Pancreas (tissue), 10 donors: ENCODE measurements at places on chromosomes 4 and X.

DNA sequence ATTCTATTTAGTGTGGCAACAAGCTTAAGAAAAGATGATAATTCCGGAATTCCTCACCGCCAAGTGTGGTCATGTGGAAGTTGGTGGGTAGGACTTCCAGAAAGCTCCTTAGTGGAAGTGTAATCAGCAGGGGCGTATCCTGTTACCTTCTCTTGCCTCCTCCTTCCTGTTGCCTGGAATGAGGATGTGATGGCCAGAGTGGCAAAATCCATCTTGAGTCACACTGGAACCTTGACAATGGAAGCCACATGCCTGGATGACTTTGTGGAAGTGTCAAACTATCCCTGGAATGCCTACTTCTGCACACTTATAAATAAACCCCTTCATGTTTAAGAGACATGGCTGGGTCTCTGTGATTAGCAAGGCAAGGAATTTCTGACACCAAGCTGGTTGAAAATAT, 191.0 kb downstream of the PRDM5 start:
- DNase-seq: no peak

DNA sequence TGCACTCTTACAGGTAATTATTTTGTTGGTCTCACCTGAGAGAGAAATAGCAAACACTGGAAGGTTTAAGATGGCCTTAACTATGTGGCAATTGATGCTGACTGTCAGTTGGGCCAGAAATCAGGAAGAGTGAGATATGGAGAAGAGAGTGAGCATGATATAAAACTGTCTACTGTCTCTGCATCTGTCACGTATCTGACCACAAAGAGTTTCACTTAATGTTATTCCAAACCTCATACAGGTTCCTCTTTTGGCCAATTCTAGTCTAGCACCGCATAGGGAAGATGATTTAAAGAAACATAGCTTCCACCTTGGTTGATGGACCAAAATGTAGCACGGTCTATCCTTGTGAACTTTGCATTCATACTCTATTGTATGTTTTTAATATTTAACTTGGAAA, 381.0 kb upstream of the BOD1L1 start:
- DNase-seq: no peak

- no peak for DNase-seq
These were observed 157.5 kb upstream of the ATP6AP2 start for GRCh38 chrX:40423299-40423698.

DNA sequence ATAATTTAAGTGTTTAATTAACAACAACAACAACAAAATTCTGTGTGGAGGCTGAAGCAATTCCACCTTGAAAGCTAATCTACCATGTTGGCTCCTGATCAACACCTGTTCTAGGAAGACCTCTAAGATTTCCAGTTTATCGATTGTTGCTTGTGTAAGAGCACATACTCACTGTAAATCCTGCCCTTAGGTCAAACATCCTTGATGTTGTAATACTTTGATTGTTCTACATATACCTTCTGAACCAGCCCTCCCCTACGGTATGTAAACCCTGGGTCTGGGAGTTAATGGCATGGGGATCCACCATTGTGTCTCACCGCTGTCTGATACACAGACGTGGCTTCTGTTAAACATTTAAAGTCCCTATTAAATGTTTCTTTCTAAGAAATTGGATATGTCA, 73.2 kb downstream of the RASL11B start:
- no peak for DNase-seq

- DNase-seq: no peak
These were observed 102.2 kb downstream of the FRMPD4 start for GRCh38 chrX:12240491-12240890.

GRCh38 chr4:148329751-148330150, 112.5 kb downstream of the NR3C2 start:
- no peak for DNase-seq

- no peak for DNase-seq
These were observed 76.7 kb downstream of the PDS5A start for GRCh38 chr4:39900966-39901365.

DNA sequence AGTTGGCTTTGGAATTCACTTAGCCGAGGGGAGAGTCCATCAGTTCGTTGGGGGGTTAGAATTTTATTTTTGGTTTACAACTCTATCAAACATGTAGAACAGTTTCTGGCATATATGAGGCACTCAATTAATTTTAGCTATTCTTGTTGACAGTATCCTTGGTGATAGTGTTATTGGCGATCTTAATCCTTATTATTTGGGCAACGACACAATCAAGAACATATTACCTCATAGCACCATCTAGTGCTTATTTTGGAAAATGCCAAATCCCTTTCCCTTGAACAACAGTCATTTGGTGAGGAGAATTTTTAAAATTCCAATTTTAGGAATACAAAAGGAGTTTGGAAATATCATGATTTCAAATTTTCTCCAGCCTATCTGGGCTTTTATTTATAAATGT, 17.9 kb upstream of the PGRMC1 start:
- DNase-seq: no peak

DNA sequence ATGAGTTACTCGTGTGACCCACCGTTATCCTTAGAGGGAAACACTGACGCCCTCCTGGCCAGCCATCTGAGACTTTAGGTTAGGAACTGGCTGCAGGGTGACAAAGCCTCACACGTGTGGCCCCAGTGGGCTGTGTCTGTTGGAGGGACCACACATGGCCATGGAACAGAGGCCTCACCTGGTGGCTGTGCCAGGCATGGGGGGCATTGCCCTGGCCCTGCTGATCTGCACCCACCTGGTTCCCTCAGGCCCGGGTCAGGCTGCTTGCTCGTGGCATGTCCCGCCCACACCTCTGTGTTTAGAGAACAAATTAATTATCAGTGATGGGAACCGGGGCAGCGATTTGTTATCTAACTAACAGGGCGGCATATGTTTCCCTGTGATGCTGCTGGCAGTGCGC, 100.9 kb upstream of the PSAPL1 start:
- DNase-seq: no peak

DNA sequence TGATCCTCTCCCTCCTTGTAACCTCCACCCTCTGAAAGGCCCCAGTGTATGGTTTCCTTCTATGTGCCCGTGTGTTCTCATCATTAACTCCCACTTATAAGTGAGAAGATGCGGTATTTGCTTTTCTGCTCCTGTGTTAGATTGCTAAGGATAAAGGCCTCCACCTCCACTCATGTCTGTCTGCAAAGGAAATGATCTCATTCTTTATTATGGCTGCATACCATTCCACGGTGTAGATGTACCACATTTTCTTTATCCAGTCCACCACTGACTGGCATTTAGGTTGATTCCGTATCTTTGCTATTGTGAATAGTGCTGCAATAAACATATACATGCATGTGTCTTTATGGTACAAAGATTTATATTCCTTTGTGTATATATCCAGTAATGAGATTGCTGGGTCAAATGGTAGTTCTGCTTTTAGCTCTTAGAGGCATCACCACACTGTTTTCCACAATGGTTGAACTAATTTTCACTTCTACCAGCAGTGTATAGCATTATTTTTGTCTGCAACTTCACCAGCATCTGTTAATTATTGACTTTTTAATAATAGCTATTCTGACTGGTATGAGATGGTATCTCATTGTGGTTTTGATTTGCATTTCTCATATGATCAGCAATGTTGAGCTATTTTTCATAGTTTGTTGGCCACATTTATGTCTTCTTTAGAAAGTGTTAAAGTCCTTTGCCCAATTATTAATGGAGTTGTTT, 1030.9 kb downstream of the FSTL5 start:
- no peak for DNase-seq

GRCh38 chr4:137213372-137214173, 318.7 kb downstream of the PCDH18 start:
- DNase-seq: no peak

DNA sequence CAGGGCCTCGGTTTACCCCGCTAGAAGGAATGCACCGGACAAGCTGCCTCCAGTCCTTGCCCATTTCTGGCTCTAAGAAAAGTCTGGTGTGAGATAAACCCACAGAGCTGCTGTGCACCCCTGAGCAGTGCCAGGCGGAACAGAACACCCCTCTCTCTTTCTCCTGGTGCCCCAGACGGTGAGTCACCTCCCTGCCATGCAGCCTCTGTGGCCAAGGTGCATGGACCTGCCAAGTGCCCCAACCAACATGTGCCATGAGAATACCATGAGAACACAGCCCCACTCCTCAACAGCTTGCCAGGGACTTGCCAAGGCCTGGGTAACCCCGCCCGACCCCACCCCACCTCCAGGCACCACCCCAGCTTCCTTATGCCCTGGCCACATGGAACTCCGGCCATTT, 47.7 kb upstream of the MAN2B2 start:
- no peak for DNase-seq
